Effector memory CD4-positive, alpha-beta T cell (primary cell): ENCODE measurements at places on chromosomes 1 and 21.

- no peak for DNase-seq
Observed at GRCh38 chr1:214102907-214103306, 115.1 kb downstream of the PROX1 start.

- no peak for DNase-seq
Observed at GRCh38 chr1:11790880-11791715, 14.7 kb downstream of the MTHFR start.

- no peak for DNase-seq
Observed at GRCh38 chr1:7561936-7562728, 209.0 kb upstream of the VAMP3 start.

- peak; percentile 2 for DNase-seq
Observed at GRCh38 chr1:108200687-108201051, 526 bp upstream of the SLC25A24 start.
